HuH-7.5 (cell line): ENCODE measurements at places on chromosomes 6 and 20.

- no peak for DNase-seq
Measured at GRCh38 chr6:139373928-139374356, 506 bp downstream of the CITED2 start.

- DNase-seq, result no peak
Measured at GRCh38 chr6:7550433-7550801, 8.9 kb downstream of the DSP start.

DNA sequence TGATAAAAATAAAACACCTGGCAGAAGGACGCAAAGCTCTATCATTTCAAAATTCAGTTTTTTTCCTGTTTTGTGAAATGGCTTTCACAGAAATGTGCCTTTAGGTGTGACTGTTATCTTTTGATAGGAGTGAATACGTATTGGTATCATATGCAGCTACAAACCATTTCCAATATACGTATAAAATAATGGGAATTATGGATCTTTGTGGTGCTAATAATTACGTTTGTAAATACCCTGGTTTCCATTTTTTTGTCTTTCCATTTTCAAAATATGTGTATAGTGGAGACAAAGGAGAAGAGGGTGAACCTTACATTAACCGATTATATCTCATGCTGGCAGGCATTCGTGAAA lies 108.7 kb upstream of the GMDS start:
- no peak for DNase-seq

DNA sequence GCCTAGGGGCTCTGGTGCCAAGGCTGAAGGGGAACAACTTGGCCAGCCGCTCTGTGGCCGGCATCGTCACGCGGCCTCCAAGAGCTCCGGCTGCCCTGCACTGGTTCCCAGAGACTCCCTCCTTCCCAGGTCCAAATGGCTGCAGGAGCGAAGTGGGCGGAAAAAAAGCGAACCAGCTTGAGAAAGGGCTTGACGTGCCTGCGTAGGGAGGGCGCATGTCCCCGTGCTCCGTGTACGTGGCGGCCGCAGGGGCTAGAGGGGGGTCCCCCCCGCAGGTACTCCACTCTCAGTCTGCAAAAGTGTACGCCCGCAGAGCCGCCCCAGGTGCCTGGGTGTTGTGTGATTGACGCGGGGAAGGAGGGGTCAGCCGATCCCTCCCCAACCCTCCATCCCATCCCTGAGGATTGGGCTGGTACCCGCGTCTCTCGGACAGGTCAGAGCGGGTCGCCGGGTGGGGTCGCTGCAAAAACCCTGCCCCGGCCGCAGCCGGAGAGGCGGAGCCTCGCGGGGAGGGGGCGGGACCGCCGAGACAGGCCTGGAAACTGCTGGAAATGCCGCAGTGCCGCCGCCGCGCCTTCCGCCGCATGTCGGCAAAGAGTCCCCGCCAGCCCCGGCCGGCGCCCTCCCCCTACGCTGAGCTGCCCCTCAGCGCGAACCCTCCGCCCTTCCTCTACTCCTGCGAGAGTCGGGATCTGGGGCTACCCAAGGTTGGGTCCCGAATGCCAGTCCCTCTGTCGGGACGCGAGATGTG lies 814 bp upstream of the HSP90AB1 start:
- peak; percentile 70 for DNase-seq

DNA sequence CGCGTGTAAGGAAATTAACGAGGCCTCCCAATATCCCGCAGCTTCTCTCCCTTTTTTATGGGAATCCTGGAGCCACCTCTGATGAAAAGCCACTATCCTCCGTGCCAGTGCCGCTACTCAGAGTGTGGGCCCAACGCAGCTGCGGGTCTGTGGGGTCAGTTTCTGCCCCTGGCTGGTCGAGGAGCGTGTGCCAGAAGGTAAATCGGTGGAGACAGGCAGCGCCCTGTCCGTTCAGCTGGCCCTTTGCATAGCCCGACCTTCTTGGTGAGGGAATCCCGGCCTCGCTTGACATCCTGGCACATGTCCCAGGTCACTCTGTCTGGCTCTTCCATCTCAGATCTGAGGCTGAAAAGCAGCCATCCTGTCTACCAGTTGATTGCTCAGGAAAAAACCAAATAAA lies 4.6 kb downstream of the THBS2 start:
- DNase-seq, result no peak

DNA sequence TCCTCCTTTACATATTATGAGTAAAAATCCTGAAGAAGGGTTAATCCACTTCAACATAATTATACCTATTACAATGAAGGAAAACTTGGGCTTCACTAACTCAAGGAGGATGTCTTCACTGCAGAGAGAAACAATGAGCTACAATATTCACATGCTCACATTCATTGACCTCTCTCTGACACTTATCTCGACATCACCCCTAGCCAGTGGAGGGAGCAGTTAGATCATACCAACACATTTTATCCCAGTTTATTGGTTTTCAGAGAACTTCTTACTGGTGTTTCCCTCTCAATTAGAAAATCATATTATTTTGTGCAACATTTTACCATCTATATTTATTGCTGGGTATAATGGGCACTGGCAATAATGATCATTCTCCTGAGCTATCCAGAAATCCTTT lies 646.5 kb downstream of the TENT5A start:
- DNase-seq, result no peak

DNA sequence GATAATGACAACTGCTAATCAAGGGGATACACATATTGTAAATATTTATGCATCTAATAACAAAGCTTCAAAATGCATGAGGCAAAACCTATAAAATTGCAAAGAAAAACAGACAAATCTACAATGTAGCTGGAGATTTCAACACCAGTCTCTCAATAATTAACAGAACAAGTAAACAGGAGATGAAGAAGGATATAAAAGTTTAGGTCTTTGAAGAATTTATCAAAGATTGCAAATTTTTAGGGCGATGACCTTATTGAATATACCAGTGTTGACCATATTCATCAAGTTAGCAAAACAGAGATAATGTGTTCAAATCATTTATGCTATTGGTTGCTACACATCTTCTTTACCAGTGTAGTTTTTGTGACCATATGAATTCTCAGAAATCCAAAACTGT lies 237.8 kb upstream of the SGK1 start:
- no peak for DNase-seq

- no peak for DNase-seq
Measured at GRCh38 chr6:157800420-157801237, 22.4 kb upstream of the SNX9 start.

DNA sequence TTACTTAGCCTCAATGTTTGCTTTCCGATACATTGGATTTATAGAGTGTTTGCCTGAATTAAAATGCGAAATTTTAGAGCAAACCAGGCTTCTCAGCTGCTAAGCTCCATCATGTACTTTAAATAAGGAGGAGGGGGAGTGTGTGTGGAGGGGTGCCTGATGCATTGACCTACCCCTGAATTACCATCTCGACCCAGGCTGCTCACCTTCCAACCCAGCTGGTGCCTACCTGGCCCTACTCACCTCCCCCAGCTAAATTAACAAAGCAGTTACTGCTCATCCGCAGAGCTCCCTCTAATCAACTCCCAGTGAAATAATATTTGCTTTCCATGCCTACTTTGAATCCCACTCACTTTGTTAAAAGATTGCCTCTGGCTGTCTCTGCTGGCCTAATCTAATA lies 544.5 kb downstream of the MAFB start:
- DNase-seq, result no peak

- no peak for DNase-seq
Measured at GRCh38 chr6:107821591-107821990, 2.5 kb downstream of the SCML4 start.
